Astrocyte of the cerebellum (primary cell): ENCODE measurements at places on chromosomes 1 and 21.
A peak's percentile ranks its signal among the peaks of the same experiment; 100 is the strongest.

- DNase-seq = no peak
Measured at GRCh38 chr21:37860416-37860815, 55.8 kb downstream of the KCNJ6 start.

DNA sequence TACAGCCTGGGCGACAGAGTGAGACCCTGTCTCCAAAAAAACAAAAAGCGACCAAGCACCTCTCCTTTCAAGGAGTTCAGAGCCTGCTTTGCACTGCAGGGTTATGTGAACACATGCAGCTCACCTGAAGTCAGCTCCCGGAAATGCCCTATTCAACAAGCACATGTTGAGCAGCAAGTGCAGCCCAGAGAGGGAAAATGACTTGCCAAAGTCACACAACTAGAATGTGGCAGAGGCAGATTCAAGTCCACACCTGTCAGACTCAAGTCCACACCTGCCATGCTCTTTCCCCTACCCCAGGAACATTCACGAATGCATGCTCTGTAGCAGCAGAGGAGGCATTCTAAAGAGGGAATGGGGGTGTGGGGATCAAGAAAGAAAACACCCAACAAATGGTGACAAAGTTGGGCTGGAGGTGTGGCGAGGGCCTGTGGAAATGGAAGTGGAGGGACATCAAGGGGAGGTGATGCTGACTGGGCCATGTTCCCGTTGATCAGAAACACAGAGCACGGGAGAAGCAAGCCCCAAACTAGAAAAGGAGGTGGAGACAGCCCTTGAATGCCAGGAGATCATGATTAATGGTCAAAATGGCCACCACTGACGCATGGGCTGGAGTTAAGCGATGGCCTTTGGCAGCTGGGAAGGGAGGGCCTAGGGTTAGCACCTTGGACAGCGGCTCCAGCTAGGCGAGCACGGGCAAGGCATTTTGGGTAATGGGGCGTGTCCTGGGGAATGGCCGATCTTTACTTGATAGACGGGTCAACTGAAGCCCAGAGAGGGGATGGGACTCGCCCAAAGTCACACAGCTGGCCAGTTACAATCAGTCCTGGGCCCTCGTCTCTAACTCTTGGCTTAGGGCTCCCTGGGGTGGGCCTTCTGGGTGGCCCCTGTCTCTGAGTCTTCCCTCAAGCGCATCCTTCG is 21.5 kb downstream of the RAP1GAP start:
- DNase-seq = no peak

DNA sequence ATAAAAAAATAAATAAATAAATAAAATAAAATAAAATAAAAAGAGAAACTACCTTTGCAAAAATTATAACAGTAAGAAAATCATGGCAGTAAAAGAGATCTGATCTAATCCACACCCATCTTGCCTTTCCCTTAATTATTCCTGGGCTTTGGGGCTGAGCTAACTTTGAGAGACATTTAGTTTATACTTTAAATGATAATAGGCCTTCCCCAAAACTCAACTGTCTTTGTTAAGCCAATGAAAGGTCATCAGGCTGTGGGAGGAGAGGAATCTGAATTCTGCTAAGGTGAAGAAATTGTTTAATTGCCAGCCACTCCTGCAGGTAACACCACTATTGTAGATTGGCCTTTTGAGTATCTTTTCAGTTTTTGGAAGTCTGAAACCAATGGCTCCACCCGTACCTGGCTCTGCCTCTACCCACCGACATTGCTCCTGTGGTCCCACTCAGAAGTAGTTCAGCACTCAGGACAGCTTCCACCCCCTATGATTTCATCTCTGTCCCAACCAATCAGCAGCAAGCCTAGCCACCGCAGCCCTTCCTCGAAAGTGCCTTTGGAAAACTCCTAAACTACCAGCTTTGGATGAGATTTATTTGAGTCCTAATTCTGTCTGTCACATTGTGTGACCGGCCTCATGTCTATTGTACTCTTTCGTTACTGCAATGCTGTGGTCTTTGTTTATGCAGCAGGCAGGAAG is 23.0 kb upstream of the PNRC2 start:
- DNase-seq = no peak

GRCh38 chr1:187157115-187157514 is 328.4 kb downstream of the PLA2G4A start:
- DNase-seq = no peak

GRCh38 chr1:171801487-171801891 is 20.0 kb downstream of the METTL13 start:
- DNase-seq = peak; percentile 40

DNA sequence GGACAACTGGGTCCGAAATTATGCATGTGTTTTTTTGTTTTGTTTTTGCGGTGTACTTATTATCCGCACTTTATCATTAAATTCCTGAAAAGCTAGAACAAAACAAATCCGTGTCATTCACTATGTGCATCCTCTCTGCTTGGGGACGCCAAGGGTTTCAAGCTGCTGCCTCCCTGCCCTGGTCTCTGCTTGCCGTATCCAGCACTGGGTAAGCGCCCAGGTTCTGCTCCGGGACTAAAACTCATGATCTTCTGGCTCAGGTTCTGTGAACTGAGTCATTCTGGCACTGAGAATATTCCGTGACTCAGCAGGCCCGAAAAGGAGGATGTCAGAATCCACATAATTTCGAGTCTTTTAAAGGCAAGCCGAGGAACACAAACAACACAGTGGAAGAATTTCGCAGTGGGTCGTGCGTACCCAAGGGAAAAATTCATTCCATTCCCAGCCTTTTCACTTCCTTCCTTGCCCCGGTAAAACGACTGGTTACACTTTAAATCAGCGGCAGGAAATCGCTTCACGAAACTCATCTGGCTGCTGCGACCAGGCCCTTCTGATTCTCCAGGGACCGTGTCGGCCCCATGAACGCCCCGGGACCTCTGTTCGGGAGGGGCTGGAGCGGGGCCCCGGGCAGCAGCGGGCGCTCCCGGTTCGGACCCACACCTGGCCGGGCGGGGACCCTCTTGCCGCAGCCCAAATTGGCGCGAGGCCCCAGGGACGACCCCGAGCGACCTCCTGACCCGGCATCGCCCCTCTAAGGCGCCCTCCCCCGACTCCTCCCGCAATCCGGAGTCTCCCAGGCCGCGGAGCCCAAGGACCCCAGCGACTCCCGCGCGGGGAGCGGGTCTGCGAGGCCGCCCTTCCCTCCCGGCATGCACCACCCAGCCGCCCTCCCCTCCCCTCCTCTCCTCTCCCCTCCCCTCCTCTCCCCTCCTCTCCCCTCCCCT is 746 bp upstream of the LAMC1 start:
- peak; percentile 98 for DNase-seq

DNA sequence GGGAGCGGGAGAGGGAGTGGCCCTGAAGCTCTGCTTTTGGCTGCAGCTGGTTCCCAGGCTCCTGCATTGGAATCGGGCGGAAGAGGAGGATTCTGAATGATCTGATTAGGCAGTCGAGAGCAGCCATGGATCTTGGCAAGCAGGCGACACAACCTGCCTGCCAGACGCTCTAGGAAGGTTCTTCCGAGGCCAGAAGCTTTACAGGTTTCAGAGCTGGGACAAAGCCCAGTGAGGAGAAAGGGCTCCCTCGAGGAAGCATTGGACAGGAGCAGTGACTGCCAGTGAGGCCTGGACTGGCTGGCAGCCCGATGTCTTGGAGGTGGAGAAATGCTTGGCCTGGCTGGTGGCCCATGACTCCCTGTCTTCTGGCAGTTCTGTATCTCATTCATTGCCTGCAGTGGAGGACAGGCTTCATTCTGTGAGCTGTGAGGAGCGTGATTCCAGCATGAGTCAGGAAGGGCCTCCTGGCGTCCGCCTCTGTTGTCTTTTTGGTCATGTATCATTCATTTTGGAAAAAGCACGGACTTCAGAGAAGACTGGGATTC is 132.7 kb upstream of the IPO9 start:
- DNase-seq = peak; percentile 91

GRCh38 chr1:7975212-7975865 is 13.8 kb downstream of the PARK7 start:
- peak; percentile 60 for DNase-seq

DNA sequence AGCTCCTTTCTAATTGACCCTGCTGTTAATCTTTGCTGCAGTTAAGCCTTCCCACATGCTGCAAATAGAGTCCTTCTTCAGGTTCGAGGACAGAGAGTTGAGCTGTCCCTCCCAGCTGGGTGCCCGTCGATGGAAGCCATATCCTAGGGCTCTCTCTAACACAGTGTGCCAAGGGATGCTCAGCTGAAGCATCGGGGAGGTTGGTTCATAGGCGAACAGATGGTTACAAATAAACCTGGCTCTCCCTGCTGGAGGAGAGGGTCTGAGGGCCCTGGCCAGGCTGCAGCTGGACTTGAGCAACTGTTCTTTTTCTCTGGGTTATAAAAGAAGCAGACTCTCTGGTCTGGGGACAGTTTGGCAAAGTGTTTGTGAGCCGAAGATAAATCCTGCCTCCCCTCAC is 120.3 kb upstream of the C8B start:
- no peak for DNase-seq

GRCh38 chr1:114008993-114009392 is 29.7 kb downstream of the OLFML3 start:
- DNase-seq = no peak

- no peak for DNase-seq
Measured at GRCh38 chr1:89112871-89113613, 12.9 kb downstream of the GBP2 start.

- DNase-seq = no peak
Measured at GRCh38 chr1:41847733-41848132, 71.0 kb downstream of the HIVEP3 start.

GRCh38 chr1:58290685-58291372 is 255.7 kb downstream of the OMA1 start:
- peak; percentile 31 for DNase-seq

- no peak for DNase-seq
Measured at GRCh38 chr1:54403405-54403804, 2.8 kb downstream of the SSBP3 start.

DNA sequence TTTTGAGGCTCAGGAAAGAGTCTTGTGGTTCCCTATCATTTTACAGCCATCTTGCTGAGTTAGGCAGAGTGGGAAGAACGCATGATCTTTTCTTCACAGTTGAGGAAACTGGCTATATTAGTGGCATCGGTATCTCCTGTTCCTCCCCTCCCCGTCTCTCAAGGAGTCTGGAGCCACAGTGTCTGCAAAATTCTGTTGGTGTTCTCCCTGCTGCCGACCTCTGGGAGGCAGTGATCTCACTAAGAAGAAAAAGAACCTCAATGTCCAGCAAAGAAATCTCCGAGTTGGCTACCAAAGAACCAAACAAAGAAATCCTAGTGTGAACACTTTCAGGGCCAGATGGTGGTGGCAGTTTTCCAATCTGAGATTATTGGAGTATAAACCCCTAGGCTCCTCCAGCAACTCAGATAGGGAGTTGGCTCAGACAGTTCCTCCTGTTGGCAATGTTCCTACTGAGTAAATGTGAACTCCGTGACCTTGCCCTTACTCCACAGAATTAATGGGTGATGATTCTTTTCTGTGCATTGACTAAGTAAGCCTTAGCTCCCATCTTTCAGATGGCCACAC is 41.2 kb downstream of the PRAMEF20 start:
- DNase-seq = no peak

DNA sequence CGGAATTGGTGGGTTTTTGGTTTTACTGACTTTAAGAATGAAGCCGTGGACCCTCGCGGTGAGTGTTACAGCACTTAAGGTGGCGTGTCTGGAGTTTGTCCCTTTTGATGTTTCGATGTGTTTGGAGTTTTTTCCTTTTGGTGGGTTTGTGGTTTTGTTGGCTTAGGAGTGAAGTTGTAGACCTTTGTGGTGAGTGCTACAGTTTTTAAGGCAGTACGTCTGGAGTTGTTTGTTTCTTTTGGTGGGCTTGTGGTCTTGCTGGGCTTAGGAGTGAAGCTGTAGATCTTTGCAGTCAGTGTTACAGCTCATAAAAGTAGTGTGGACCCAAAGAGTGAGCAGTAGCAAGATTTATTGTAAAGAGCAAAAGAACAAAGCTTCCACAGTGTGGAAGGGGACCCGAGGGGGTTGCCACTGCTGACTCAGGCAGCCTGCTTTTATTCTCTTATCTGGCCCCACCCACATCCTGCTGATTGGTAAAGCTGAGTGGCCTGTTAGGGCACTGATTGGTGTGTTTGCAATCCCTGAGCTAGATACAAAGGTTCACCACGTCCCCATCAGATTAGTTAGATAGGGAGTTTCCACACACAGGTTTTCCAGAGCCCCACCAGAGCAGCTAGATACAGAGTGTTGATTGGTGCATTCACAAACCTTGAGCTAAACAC is 20.9 kb downstream of the HENMT1 start:
- no peak for DNase-seq

DNA sequence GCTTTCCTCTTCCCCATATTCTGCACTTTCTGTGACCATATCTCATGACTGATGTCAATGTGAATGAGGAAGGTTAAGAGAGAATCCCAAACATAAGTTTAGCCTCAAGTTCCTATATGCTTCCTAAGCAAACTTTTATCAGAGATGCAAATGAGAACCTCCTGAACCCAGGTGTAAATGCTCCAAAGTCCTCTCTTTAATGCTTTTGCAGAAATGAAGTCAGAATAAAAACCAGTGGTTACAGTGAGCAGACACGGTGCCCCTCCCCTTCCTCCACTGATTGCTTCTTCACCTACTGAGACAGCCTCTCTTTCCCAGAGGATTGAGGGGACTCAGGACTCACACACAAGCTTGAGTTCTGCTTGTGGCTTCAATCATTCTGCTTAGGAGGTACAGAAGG is 11.6 kb upstream of the PIGC start:
- DNase-seq = no peak

DNA sequence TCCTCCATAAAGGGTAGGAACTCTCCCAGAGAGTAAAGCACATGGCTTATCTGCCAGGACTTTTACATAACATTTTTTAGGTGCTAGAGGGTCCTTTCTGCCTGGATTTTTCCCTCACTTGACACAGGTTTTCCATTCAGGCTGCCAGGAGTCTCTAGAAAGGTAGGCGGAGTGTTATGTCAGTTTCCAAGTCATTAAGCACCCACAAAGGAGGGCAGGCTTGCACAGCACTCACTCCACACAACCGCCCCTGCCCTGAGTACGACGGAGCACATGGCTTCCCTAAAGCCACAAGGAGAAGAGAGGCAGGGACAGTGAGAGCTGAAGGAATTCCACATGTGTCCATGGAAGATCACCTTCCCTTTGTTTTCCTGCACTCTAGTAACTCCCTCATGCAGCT is 55.7 kb downstream of the CAPZB start:
- DNase-seq = no peak

- DNase-seq = no peak
Measured at GRCh38 chr21:25845729-25846256, 111.0 kb downstream of the GABPA start.

DNA sequence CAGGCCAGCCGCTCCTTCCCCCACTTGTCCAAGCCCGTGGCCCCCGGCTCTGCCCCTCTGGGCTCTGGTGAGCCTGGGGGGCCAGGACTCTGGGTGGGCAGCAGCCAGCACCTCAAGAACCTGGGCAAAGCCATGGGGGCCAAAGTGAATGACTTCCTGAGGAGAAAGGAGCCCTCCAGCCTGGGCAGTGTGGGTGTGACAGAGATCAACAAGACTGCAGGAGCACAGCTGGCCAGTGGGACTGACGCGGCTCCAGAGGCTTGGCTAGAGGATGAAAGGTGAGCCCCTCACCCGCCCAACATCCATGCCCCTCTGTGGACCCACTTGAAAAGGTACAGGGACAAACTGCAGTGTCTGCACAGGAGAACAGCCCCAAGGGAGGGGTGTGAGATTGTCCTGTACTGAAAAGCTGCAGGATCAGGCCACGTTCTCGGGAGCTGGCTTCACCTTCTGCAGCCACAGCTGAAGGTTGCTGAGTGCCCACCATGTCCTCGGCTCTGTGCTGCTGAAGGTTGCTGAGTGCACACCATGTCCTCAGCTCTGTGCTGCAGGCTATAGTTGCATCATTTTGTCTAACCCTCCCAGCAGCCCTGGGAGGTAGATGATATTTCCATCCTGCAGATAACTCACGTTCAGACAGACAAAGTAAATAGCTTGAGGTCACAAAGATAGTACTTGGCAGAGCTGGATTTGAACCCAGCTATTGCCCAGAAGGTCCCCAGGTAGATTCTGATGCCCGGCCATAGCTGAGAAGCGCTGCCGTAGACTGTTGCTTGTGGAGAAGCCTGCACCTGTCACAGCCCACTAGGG is 618 bp downstream of the C1orf226 start:
- no peak for DNase-seq
